BJ (cell line): ENCODE measurements at places on chromosomes 6 and 20.

DNA sequence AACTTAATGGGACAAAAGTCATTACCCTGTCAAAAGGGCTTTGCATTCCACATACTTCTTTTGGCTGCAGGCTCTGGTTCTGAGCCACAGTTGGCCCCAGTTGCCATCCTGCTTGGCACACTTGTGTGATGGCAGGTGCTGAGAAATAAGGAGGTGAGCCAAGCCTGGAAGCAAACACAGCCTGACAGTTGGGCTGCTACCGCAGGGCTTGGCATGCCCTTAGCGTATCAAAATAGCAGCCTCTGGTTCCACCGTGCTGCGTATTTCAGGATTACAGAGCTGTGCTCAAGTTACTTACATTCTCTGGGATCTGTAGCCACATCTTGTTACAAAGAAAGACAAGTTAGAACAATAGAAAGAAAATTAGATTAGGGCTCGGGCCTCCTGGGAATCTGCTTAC lies 11.1 kb downstream of the MTHFD1L start:
- DNase-seq = no peak

GRCh38 chr6:107719160-107719559 lies 105.0 kb downstream of the SCML4 start:
- no peak for DNase-seq

GRCh38 chr6:21500314-21501020 lies 93.1 kb upstream of the SOX4 start:
- no peak for DNase-seq

GRCh38 chr20:45154183-45154582 lies 20.5 kb upstream of the PI3 start:
- no peak for DNase-seq

GRCh38 chr20:12700701-12701100 lies 308.1 kb upstream of the SPTLC3 start:
- DNase-seq = no peak
